NCI-H1048 (cell line): ENCODE measurements at places on chromosomes 1 and 21.

DNA sequence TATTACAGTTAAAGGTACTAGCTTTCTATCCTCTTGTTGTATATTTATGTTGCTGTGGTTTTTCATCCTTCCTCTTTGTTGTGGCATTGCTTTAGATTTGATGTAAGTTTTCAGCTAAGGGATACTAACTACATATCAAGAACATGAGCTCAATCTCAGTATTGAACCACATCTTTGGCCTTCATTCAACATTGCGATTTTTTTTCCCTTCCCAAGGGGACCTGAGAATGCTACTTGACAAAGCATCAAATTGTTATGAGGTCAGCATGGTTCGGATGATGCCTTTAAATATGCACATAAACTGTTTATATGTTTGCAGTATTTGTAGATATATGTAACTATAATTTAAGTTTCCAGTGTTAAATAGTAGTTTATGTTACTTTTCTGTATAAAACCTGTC is 31.7 kb upstream of the GPR88 start:
- DNase-seq, result no peak

DNA sequence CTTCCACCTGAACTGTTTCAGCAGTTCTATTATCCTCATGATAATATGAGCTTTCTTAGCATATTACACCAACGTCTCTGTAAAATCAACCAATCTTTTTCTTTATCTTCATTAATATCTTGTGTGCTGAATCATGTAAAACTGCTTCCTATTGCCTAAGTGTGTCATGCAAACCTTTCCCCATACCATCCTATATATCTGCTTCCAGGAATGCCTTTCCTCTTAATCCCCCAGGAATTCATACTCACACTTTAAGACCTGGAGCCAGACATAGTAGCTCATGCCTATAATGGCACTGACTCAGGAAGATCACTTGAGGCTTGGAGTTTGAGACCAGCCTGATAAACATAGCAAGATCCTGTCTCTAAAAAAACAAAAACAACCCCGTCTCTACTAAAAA is 183.9 kb downstream of the NRIP1 start:
- no peak for DNase-seq

- no peak for DNase-seq
Measured at GRCh38 chr1:20643080-20643479, 9.8 kb downstream of the PINK1 start.

GRCh38 chr21:31360717-31361116 is 16.7 kb upstream of the TIAM1 start:
- DNase-seq, result no peak

DNA sequence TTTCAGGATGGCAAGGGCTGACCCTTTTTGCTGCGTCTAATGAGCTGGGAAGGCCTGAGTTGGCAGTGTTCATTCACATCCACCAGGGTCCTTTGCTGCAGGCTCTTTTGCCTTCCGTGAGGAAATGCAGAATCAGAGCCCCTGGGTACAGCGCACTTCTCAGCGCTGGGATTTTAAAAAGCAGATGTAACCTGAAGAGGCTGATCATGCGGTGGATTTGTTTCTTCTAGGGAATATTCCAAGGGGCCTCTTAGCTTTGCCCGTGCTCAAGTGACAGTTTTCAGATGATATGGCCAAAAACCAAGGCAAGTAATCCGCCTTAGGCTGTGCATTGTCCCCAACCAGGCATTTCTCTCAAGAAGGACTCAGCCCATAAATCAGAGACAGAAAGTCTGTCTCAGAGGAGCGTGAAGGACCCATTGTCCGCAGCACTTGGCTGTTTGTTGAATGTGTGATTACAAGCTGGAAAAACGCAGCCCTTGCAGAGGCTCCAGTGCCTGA is 237.6 kb downstream of the PTPRC start:
- DNase-seq, result no peak

DNA sequence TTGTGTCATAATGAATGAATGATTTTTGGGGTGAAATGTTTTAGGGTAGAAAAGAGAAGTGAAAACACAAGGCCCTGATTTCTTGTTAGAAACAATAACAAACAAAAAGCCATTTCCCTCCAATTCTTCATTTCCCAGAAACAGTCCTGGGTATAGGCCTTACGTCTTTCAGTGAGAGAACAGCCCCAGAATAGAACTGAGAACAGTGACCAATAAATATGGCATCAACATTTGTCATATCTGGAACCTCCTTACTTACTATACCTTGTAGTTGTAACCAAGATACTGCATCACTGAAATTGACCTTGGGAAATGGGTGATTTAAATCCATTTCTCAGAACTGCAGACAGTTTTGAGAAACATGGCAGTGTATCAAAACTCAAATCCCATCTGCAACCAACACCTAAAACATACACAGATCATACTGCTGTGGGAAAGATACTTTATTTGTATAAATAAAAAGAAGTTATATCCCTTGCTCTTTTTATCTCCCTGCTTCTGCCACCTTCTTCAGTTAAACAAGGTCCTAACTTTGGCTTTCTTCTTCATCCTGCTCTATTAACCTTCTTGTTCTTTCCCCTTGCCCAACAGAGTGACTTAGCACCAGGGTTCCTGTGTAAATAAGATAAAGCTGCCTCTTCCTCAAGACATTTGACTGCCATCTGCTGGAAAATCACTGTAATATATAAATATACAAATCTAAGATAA is 19.5 kb downstream of the XKR8 start:
- no peak for DNase-seq
